T-helper 2 cell (primary cell): ENCODE measurements at places on chromosomes 16 and 17.

- peak; percentile 17 for DNase-seq
These were observed 732 bp downstream of the TNRC6A start for GRCh38 chr16:24729951-24730815.

GRCh38 chr16:30557707-30557956 is 542 bp downstream of the ZNF764 start:
- DNase-seq: no peak

- no peak for DNase-seq
These were observed 32.2 kb upstream of the RCVRN start for GRCh38 chr17:9937241-9937761.

DNA sequence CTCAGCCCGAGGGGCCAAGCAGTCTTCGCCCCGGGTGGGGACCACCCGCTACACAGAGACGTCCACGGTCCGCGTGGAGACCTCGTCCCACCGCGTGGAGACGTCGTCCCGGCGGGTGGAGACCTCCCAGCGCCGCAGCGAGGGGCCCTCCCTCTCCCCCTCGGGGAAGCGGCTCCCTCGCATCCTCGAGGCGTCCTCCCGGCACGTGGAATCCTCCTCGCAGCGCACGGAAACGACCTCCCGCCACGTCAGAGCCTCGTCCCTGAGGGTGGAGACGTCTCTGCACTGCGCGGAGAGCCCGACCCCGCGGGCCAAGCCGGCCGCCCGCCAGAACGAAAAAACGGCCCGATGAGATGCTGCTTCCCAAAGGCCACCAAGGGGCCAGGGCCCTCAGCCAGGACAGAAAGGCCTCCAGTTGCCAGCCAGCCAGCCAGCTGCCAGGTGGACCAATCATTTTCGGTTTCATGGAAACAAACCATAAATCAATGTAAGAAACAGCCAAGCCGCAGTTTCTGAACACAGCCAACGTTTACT is 424 bp downstream of the C17orf100 start:
- no peak for DNase-seq

DNA sequence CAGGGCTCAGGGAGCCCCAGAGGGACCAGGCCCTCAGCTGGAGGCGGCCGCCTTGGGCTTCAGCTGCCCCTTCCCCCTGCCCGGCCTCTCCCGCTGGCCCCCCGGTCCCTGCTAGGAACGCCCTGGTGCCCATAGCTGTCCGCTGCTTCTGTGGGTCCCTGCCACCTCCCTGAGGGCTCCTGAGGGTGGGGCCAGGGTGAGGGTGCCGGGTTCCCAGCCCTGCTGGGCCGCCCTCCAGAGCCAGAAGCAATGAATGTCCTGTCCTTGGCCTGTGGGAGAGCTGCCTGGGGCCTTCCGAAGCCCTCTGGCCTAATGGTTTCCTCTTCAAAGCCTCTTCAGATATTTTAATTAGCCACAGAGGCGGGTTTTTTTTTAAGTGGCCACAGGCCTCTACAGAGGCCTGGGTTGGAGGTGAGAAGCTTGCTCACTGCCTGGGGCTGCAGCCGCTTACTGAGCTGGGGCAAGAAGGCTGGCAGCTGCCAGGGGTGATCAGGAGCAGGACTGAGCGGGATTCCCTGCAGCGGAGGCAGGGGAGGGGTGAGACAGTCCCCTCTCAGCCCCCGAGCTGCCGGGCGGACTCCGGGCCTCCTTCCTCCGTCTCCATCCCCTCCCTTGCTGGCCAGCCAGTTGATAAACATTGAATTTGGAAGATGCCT is 9.9 kb downstream of the CENPX start:
- DNase-seq: no peak

DNA sequence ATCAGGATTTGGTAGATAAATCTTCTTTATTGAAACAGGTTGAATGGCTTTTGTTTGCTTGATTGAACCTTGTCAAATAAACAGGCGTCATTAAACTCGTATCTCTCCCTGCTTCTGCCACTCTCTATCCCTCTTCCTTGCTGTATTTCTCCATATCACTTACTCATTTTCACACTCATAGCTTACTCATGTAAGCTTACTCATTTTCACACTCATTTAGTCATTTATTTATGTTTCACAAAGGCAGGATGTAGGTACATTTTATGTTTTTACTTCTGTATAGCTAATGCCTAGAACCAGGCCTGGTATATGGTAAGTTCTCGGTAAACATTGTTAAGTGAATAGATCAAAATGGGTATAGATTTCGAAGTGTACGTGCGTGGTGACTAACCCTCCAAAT is 450.0 kb downstream of the PMP22 start:
- no peak for DNase-seq

GRCh38 chr17:44348234-44348987 is 3.3 kb downstream of the GRN start:
- no peak for DNase-seq

DNA sequence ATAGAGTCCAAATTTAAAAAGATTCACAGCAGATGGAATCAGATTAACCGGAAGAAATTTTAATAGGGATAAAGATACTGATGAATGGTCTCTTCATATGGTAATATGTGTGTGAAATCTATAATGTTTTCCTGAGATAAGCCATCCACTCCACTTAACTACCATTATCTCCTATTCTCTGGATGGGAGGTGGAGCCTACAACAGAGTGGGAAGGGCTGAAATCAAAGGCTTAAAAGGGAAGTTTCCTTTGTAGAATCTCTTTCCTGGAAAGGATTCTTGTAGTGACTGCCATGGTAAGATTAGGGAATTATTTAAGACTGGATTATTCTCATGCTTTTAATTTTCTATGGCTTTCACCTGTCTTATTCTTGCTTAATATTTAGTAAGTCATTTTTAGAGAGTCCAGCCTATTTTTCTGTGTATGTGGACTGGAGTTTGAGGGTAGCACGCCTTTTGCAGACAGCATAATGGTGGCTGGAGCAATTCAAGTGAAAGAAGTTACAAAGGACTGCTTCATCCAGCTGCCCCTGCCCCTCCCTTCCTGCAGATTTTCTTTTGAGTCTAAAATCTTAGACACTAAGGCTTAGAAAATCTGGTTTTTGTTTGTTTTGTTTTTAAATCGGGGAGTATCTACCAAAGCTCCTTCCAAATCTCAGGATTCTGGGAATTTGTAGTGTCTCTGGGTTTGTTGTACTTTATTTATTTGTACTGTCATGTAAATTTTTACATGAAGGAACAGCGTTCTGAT is 26.5 kb downstream of the KAT7 start:
- DNase-seq: no peak

- DNase-seq: peak; percentile 48
These were observed 504 bp downstream of the MAZ start for GRCh38 chr16:29806641-29807425.

DNA sequence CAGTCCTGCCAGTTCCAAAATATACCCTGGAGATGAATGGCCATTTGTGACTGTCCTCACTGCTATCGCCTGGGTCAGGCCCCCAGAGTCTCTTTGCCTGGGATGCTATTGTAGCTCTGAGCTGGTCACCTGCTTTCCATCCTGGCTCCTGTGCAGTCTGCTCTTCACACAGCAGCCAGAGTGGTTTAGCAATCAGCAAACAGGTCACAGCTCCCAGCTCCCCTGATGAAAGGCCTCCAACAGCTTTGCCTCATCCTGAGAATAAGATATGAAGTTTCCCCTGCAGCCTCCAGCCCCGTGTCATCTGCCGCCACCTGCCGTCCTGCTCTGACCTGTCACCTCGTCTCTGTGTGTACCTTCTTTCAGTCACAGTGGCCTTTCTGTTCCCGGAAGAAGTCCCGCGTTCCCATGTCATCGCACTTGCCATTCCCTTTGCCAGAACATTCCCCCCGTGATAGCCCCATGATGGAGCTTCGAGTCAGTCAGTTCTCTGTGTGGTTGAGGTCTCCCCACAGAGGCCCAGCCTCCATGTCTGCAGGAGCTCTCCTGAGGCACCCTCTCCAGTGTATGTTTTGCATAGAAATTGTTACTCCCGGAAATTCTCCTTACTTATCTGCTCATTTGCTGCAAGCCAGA is 281.5 kb downstream of the SNX29 start:
- DNase-seq: no peak

DNA sequence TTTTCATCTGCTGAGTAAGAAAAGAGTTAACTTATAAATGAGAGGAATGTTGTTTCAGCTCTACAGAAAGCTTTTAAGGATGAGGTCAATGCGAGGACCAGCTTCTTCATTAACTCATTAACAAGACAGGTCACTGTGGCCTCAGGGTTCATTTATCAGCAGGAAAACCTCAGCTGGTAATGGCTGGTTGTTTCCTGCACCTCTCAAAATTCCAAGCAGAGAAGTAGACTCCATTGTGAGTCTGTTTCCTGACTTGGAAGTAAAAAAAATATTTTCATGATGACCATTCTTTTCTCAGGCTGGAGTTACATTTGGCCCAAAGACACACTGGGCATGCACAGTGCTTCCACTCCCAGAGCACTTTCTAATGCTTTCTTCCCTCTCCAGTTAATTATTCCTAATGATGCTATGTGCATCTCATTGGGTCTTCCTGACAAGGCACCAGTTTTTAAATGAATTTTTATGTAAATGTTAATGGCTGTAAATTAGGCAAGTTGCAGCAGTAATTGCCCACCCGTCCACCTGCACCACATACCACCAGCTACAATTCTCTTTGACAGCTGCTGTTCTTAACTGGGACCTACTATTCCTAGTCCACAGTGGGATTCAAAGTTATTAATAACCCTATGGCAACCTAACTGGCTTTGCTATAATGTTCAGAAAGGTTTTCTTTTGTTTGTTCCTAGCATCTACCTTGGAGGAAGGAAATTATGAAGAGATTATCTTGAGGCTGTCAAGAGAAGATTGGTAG is 89.5 kb upstream of the BCAR1 start:
- DNase-seq: no peak

DNA sequence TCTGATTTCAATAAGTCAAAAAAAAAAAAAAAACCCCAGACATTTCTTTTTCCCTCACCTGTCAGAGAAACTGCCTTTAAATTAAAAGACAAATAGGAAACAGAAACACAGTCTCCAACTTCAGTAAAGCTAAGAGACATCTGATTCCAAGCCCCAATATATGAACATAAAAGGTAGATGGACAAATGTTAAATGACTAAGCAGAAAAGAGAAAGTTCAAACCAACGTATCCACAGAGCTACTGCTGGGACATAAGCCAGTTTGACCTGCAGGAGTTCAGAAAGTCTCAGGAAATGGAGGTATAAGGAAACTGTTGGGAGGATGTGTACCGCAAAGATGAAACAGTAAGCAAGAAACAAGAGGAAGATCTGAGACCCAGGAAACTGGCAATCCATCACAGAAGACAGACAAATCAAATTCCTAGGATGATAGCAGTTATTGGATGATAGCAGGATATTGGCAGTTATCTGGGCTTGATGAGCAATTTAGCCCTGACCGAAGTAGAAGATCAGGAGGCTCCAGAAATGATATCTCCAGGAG is 135.0 kb downstream of the BRIP1 start:
- DNase-seq: no peak

- no peak for DNase-seq
These were observed 14.1 kb downstream of the AKAP1 start for GRCh38 chr17:57099165-57099564.

GRCh38 chr16:85570213-85570734 is 42.8 kb upstream of the GSE1 start:
- no peak for DNase-seq

DNA sequence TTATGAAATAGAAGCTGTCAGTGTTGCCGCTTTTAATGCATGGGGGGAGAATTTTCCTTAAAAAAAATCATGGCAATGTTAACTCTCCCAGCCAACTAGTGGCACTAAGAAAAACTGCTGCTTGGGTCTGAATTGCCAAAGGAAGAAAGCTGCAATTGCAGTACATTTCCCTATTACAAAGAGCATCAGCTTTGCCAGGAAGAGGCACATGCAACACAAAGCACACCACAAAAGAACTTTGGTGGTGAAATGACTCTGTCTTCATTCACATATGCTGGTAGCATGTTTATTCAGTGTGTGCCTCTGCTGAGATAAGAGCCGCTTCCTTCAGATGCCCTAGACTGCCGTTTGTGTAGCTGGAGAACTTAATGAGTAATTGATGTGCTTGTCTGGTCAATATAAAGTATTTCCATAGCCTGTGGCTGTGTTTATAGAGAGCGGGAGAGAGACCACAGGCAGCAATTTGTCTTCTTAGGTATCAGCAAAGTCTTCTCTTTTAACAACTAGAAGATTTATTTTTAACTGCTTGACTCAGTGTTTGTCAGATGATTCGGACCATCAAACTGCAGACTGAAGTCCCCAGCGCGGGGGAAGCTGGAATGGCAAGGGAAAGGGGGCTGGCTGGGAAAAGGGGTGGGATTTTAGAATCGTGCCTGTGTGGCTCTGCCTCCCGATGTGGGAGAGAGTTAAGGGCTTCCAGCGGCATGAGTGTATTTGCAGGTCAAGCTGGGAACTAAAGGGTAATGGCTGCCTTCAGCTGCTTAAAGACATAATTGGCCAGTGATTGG is 115.1 kb downstream of the MRTFB start:
- no peak for DNase-seq

GRCh38 chr17:10013365-10014112 is 108.5 kb upstream of the RCVRN start:
- no peak for DNase-seq

DNA sequence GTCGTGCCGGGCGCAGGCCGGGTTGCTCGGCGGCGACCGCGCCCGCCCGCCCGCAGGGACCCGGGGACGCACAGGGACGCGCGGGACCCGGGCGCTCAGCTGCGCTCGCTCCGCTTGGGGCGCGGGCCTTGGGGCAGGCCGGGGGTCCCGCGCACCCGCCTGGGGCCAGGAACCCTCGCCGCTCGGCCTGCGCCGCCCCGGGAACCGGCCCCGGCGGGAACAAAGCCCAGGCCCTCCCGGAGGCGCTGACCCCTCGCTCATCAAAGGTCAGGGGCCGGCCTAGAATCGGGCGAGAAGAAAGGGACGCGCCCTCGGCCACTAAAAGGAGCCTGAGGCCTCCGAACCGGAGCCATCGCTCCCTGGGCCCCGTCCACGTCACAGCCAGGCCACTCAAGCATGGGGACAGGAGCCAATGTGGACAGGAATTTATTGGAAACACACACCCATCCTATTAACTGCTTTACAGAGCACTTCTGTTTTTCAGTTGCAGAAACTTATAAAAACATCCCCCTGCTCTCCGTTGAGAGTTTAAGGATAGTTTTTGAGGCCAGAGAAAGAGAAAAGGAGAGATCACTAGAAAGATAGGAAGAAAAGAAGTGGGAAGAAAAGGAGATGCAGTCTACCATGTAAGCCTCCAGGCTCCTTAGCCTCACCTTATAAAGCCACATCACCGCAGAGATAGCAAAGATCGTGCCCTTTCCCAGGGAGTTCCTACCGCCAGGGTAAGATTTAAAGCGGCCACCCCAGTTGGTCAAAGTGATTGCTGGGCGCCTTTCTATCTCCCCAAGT is 558 bp upstream of the ZFHX3 start:
- no peak for DNase-seq

DNA sequence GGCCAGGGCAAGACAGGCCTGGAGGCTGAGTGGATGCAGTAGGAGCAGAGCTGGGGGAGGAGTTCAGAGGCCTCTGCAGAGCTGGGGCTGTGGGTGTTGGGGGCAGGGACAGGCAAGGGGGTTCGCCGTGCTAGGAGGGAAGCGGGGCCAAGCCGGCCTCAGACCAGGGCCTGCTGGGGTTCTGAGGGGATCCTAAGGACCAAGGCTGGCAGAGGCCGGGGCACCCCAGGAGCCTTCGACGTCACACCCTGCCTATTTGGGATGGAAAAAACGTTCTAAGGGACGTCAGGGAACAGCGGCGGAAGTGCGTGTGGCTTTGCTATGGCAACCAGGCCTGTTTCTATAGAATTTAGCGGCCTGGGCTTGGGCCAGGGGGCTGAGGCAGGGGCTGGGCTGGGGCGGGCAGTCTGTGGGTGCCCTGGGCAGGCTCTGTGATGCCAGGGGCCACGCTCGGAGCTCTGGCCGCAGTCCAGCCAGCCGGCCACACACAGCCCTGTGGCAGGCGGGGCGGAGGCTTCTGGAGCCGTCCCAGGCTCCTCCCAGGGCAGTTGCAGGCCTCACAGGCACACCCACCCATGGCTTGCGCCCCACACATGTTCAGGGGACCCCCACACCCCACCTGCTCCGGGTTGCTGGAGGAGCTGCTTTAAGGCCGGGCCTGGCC is 3.7 kb downstream of the TRAF7 start:
- DNase-seq: no peak
